Smooth muscle cell of the coronary artery (primary cell): ENCODE measurements at places on chromosomes 16 and 17. TPM values are rescaled to one million over a fixed set of nuclear protein-coding genes. Genes with fewer than 3 reads are reported as not detected.

The DOC2B gene
- not detected in 2 replicates for total RNA-seq

The PHAF1 gene
- total RNA-seq, result 9.6 and 12.0 TPM in 2 replicates

The KRT222 gene
- 1.3 TPM in 1 of 2 replicates, not detected in the other for total RNA-seq

The RPRML gene
- total RNA-seq, result 0.08 TPM in 1 of 2 replicates, not detected in the other
